ENCODE measurements at places on chromosomes 12 and 14. TPM values are rescaled to one million over a fixed set of nuclear protein-coding genes. Genes with fewer than 3 reads are reported as not detected.

DNA sequence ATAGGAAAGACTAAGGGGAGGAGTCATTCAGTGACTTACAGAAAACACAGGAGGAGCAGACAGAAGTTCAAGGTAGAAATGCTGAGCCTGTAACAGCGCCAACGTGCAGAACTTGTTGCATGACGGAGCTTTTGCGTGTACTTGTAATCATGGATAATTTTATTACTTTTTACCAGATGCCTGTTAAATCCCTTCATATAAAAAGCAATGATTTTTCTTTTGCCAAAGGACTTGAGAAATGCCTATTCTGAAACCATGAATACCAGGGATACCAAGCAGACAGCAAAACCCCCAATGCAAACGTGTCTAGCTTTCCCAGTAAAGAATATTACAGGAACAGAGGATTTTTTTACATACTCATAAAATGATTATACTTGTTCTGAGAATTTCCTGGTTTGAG, 163.6 kb upstream of the GSC start:
- no peak overlapping the region for H3K4me3 ChIP-seq
- peaks cover 13% of the 10 kb centered on the region for H3K4me1 ChIP-seq
- no peaks in the 10 kb centered on the region for H3K36me3 ChIP-seq
- no peaks in the 10 kb centered on the region for H3K27me3 ChIP-seq
- H3K27ac ChIP-seq = no peak overlapping the region
- no peak for DNase-seq

TBX3 gene
- total RNA-seq = 201 TPM

POU6F1 gene
- total RNA-seq = 15.1 TPM

CLEC4E gene
- total RNA-seq = 1.7 TPM

GRCh38 chr12:117674763-117675162, 294.0 kb downstream of the KSR2 start:
- H3K36me3 ChIP-seq = no peaks in the 10 kb centered on the region
- H3K4me3 ChIP-seq = no peak overlapping the region
- no peak overlapping the region for H3K27ac ChIP-seq
- H3K4me1 ChIP-seq = no peaks in the 10 kb centered on the region
- no peaks in the 10 kb centered on the region for H3K27me3 ChIP-seq

DNA sequence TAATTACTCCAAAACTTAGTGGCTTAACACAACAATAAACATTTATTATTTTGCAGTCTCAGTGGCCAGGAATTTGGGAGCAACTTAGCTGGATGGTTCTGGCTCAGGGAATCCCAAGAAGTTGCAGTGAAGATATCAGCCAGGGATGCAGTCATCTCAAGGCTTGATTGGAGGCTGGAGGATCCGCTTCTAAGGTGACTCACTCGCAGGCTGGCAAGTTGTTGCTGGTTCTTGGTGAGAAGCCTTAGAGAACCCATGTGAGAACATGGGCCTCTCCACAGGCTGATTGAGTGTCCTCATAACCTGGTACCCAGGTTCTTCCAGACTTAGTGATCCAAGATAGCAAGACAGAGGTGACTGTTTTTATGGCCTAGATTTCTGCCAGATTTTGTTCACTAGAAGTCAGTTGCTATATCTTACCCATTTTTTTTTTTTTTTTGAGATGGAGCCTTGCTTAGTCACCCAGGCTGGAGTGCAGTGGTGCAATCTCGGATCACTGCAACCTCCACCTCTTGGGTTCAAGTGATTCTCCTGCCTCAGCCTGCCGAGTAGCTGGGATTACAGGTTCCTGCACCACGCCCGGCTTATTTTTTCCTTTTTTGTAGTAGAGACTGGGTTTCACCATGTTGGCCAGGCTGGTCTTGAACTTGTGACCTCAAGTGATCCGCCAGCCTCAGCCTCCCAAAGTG, 32.5 kb downstream of the BRMS1L start:
- H3K27ac ChIP-seq = no peak overlapping the region
- H3K4me1 ChIP-seq = peaks cover 5% of the 10 kb centered on the region
- no peak overlapping the region for H3K4me3 ChIP-seq
- no peak for DNase-seq

DNA sequence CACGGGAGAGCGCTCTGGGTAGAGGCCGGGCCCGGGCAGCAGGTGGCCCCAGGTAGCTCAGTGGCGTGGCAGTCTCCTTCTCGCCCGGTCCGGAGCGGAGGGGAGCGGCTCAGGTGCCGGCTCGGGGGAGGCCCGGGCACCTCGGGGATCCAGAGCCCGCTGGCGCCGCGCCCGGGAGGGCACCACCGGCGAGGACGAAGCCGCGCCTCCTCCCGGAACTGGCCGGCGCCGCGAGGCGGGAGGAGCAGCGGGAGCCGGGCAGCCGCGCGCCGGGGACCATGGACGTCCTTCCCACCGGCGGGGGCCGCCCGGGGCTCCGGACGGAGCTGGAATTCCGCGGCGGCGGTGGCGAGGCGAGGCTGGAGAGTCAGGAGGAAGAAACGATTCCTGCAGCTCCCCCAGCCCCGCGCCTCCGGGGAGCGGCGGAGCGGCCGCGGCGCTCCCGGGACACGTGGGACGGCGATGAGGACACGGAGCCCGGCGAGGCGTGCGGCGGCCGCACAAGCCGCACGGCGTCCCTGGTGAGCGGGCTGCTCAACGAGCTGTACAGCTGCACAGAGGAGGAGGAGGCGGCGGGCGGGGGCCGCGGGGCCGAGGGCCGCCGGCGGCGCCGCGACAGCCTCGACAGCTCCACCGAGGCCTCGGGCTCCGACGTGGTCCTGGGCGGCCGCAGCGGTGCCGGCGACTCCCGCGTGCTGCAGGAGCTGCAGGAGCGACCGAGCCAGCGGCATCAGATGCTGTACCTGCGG, 21.5 kb upstream of the GNS start:
- H3K4me1 ChIP-seq = no peaks in the 10 kb centered on the region
- peak; percentile 83 for DNase-seq
- no peaks in the 10 kb centered on the region for H3K27me3 ChIP-seq
- H3K4me3 ChIP-seq = peak overlapping the region; percentile 41
- no peaks in the 10 kb centered on the region for H3K36me3 ChIP-seq

GRCh38 chr14:103230021-103230420, 104.0 kb upstream of the EIF5 start:
- H3K4me3 ChIP-seq = no peak overlapping the region
- no peaks in the 10 kb centered on the region for H3K27me3 ChIP-seq

NANOG gene
- under 0.01 TPM for total RNA-seq

DNA sequence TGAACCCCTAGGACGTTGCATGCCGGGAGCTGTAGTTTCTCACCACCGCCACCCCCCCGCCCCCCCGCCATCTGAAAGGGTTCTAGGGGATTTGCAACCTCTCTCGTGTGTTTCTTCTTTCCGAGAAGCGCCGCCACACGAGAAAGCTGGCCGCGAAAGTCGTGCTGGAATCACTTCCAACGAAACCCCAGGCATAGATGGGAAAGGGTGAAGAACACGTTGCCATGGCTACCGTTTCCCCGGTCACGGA, 501 bp upstream of the HSP90B1 start:
- peaks cover 23% of the 10 kb centered on the region for H3K4me1 ChIP-seq
- H3K27ac ChIP-seq = peak overlapping the region; percentile 98
- H3K36me3 ChIP-seq = peaks cover 20% of the 10 kb centered on the region
- no peak for DNase-seq
- no peaks in the 10 kb centered on the region for H3K27me3 ChIP-seq
- no peak overlapping the region for H3K4me3 ChIP-seq

DNA sequence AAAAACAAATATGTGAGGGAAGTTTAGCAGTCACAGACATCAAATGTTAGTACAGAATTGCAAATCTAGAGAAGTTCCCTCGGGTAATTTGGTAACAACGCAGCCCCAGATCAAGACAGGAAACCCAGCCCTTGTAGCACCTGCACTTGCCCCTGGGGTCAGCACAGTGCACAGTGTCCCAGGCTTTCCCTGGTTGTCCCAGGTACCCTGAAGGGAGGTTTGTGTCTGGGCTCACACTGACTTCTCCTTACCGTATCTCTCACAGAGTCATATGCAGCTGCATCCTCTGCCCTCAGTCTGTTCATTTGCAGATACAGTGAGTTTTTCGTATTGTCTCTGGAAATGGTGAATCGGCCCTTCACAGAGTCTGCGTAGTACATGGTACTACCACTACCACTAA, 528.9 kb downstream of the TMEM121 start:
- no peaks in the 10 kb centered on the region for H3K27me3 ChIP-seq
- H3K4me3 ChIP-seq = no peak overlapping the region
- no peaks in the 10 kb centered on the region for H3K36me3 ChIP-seq

DNA sequence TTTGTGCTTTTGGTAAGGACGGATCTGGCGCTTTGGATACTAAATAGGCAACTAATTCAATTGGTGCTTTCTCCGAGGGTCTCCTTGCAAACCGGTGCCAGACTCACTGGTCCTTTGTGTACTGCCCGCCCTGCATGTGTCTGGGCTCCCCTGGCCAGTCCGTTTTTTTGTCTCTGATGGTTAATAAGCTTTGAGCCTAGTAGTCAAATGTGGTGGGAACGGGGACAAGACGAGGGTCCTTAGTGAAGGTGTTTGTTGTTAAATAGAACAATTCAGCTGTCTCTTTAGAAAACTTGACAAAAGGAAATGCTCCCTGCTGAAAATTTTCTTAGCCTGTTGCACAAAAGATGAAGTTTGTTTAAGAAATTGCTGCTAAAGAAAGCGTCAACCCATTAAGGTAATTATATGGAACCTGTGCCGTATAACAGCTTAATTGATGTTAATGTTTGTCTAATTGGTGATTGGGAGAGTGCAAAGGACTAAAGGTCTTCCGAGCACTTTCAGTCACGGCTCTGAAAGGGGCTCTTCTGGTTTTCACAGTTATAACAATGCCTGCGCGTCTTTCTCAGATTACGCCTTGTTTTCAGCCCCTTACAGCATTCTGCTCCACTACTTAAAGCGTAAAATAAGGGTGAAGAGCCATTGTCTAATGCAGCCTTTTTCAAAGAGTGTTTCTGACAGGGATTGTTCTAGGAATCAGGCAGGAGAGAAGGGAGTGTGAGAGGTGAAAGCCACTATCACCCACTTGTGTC, 537.4 kb downstream of the PRKD1 start:
- no peak overlapping the region for H3K4me3 ChIP-seq
- H3K27me3 ChIP-seq = no peaks in the 10 kb centered on the region
- H3K36me3 ChIP-seq = no peaks in the 10 kb centered on the region

- H3K36me3 ChIP-seq = no peaks in the 10 kb centered on the region
- no peak for DNase-seq
- H3K27me3 ChIP-seq = no peaks in the 10 kb centered on the region
- H3K27ac ChIP-seq = peak overlapping the region; percentile 56
These were observed 486.5 kb downstream of the ZFP36L1 start for GRCh38 chr14:68306265-68306933.

- H3K4me1 ChIP-seq = no peaks in the 10 kb centered on the region
- no peaks in the 10 kb centered on the region for H3K36me3 ChIP-seq
- DNase-seq = peak; percentile 20
- no peak overlapping the region for H3K27ac ChIP-seq
- H3K4me3 ChIP-seq = peak overlapping the region; percentile 43
These were observed 865 bp downstream of the RGS6 start for GRCh38 chr14:71933001-71933587.

GRCh38 chr12:21370845-21371449, 1.8 kb upstream of the IAPP start:
- no peak overlapping the region for H3K4me3 ChIP-seq
- H3K27ac ChIP-seq = no peak overlapping the region
- DNase-seq = no peak
- H3K36me3 ChIP-seq = no peaks in the 10 kb centered on the region

DNA sequence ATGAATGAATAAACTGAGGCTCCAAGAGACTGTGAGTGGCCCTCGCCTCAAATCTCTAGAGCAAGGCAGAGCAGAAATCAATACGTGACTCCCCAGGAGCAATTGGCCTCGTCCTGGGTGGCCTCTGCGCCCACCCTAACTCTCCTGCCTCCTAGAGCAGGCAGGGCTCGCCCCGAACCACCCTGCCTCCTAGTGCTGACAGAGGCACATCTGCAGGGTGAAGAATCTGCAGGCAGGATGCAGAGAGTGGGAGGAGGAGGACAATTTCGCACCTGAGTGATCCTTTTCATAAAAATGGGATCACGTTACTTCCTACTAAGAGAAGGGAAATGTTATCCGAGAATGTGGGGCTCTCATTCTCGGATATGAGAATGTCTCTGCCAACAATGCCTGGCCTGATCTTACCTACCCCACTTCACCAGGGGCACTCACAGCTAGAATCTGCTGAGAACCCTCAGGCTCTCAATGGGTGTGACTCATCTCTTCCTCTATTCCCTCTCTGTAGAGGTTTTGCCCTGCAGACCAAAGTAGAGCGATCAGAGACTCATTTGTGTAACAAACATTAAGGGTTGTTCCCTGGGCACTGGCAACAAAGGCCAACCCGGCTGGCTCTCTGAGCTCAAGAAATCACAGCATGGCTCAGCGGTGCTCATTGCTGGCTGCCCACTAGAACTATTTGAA, 61.7 kb upstream of the BCL2L14 start:
- no peaks in the 10 kb centered on the region for H3K36me3 ChIP-seq
- no peaks in the 10 kb centered on the region for H3K27me3 ChIP-seq
- no peak overlapping the region for H3K4me3 ChIP-seq
- H3K27ac ChIP-seq = no peak overlapping the region

SERPINA10 gene
- not detected for total RNA-seq

- no peaks in the 10 kb centered on the region for H3K36me3 ChIP-seq
- no peaks in the 10 kb centered on the region for H3K27me3 ChIP-seq
- H3K27ac ChIP-seq = peak overlapping the region; percentile 6
- H3K4me3 ChIP-seq = no peak overlapping the region
- DNase-seq = no peak
These were observed 182.9 kb downstream of the MON2 start for GRCh38 chr12:62649412-62650138.

JPH4 gene
- total RNA-seq = 0.54 TPM

- no peaks in the 10 kb centered on the region for H3K4me1 ChIP-seq
- no peaks in the 10 kb centered on the region for H3K36me3 ChIP-seq
- no peak overlapping the region for H3K27ac ChIP-seq
- DNase-seq = no peak
- no peaks in the 10 kb centered on the region for H3K27me3 ChIP-seq
These were observed 53.9 kb upstream of the NUDT4 start for GRCh38 chr12:93323625-93324329.

- no peaks in the 10 kb centered on the region for H3K27me3 ChIP-seq
- H3K4me1 ChIP-seq = no peaks in the 10 kb centered on the region
- peak; percentile 18 for DNase-seq
- no peak overlapping the region for H3K27ac ChIP-seq
- H3K4me3 ChIP-seq = no peak overlapping the region
These were observed 119.4 kb downstream of the KTN1 start for GRCh38 chr14:55699131-55700057.

SPTB gene
- 0.33 TPM for total RNA-seq

DNA sequence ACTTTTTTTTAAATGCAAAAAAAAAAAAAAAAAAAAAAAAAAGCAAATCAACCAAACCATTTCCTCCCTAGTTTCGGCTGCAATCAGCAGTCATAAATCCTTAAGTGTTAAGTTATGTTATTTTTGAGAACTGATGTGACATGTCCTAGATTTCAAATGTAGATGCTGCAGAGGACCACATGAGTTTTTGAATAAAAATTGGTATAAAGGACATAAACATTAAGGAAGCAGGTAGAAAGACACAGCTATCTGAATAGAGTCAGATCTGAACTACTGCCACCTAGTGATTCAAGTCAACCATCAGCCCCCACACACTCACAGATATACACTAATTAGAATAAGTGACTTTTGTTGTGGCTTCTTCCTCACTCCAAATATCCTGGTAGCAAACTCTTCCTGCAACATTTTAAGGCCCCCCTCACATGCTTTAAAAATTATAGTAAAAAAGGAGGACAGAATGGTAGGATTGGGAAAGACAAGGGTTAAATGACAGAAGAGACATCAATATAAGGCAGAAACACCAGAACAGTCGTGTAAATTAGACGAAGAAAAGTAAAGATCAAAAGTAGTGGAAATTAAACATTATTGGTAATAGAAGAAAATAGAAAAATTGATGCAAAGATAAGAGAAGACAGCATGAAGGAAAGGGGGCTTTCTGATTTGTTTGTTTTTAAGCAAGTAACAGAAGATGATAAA, 394.5 kb upstream of the ATP2B1 start:
- H3K4me1 ChIP-seq = no peaks in the 10 kb centered on the region
- H3K27ac ChIP-seq = no peak overlapping the region
- H3K27me3 ChIP-seq = no peaks in the 10 kb centered on the region
- no peak for DNase-seq
- no peaks in the 10 kb centered on the region for H3K36me3 ChIP-seq

All from thyroid gland (tissue), 4 donors.